Activated CD4-positive, alpha-beta T cell treated with anti-CD3 and anti-CD28 coated beads, Interleukin-2, amount 50 U/mL, for 16 hours (primary cell): ENCODE measurements at places on chromosomes 5 and 9.

DNA sequence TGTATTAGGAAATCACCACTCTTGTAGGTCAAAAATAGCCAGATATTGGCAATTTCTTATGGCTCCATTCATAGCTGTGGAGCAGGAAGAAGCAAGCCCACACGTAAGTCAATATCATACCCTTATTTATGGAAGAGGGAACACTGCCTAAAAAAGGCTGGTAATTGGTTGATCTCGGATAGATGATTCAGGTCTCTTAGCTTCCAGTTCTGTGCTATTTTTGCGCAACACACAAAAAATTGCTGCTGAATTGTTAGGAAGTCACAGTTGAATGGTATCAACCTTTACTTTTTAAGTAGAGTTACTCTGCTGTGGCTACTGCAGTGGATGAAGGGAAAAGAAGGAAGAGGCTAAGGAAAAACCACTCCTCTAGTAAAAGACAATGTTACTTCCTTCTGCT lies 168.8 kb downstream of the ARHGAP26 start:
- DNase-seq = no peak

GRCh38 chr5:112238473-112238872 lies 180.6 kb downstream of the EPB41L4A start:
- no peak for DNase-seq

GRCh38 chr9:36187414-36187813 lies 3.3 kb upstream of the CLTA start:
- DNase-seq = no peak

- no peak for DNase-seq
Measured at GRCh38 chr9:101453776-101454570, 18.4 kb upstream of the ALDOB start.

- DNase-seq = peak; percentile 41
Measured at GRCh38 chr5:111229221-111229835, 5.1 kb downstream of the CAMK4 start.

GRCh38 chr5:95238560-95239325 lies 46.2 kb downstream of the MCTP1 start:
- no peak for DNase-seq

- no peak for DNase-seq
Measured at GRCh38 chr5:14236757-14237156, 93.6 kb downstream of the TRIO start.

DNA sequence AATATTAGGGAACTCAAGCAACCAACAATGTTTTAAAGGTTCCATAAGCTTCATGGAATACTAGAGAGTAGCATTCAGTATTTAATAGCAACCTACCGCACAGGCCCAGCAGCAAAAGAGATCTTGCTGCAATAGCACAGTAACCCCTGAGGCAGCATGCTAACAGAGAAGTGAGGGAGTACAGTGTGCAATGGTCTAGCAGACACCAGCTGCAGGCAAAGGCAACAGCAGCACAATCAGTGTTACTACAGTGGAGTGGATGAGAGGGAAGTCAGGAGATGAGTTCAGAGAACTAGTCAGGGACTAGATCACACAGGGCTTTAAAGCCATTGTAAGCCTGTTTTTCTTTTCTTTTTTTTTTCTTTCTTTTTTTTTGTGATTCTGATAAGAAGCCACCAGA lies 2.8 kb downstream of the TICAM2 start:
- no peak for DNase-seq

- DNase-seq = no peak
Measured at GRCh38 chr9:105173826-105174225, 70.6 kb upstream of the SLC44A1 start.

DNA sequence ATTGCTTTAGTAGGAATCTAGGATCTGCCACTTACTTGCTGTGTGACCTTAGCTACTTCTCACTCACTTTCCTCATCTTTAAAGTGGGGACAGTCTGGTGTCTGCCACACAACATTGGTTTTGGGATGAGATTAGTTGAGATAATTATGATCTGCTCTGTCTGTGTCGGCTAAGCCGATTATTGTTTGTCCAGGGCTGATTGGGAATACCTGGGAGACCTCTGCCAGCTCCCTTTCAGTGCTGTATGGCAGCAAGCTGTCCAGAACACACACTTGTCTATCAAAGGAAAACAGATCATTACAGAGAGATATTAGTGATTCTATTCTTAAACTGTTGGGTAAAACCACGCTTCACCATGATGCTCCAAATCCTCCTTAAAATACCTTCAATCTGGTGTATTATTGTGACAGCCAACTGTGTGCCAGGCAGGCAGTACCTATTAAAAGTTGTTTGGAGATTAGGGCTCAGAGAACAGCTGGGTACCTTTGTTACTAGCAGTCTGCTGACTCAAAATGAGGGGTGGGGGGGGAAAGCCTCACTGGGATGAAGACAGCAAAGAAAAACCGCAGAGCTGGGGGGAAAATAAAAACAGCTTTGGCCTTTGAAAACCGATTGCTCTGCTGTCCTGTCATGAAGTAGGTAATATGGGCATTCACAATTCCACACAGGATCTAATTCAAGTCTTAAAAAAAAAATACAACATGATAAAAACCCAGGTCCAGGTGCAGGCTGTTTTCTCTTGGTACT lies 458.4 kb upstream of the C9orf72 start:
- DNase-seq = no peak

DNA sequence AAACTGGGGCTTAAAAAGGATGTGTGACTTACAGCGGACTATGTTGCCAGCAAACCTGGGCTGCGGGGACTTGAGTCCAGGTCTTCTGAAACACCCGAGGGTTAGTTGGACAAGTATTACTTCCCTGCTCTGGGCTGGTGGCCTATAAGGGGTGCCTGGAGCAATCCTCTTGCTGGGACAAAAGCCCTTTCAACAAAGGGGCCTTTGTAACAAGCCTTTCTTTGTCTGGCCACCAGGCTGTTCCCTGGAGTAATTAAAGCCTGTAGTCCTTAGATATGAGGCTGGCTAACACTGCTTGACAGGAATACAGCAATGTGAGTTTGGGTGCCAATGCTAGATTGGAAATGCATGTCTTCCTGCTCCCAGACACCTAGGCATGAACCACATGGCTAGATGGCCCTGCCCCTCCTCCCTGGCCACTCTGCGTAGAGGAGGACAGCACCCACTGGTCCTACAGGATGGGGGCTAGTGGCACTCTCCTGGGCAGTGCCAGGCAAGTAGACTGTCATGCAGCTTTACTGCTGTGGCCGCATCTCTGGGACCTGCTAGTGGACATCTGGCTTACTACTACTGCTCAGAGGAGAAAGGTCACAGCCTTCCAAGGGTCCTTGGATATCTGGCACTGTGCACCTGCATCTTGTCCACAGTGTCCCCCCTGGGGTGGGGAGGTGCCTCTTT lies 343.1 kb downstream of the ZSWIM6 start:
- DNase-seq = no peak

- DNase-seq = no peak
Measured at GRCh38 chr9:121498487-121499176, 1.0 kb downstream of the GGTA1 start.

- no peak for DNase-seq
Measured at GRCh38 chr9:136551401-136552116, 5.7 kb upstream of the NOTCH1 start.

GRCh38 chr5:86974955-86975354 lies 292.7 kb upstream of the RASA1 start:
- no peak for DNase-seq

- peak; percentile 7 for DNase-seq
Measured at GRCh38 chr9:99294850-99295461, 72.9 kb downstream of the SEC61B start.

- no peak for DNase-seq
Measured at GRCh38 chr9:97041898-97042297, 3.0 kb upstream of the CTSV start.

- no peak for DNase-seq
Measured at GRCh38 chr5:33888587-33888986, 3.2 kb downstream of the ADAMTS12 start.

DNA sequence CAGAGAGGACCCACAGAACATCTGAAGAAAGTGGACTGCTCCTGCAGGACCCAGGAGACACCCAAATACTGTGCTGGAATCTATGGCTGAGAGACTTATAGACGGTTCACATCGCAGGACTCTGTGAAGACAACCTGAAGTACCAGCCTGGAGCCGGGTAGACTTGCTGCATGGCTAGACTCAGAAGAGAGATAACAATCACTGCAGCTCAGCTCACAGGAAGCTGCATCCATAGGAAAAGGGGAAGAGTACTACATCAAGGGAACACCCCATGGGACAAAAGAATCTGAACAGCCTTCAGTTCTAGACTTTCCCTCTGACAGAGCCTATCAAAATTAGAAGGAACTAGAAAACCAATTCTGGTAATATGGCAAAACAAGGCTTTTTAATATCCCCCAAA lies 26.5 kb upstream of the TRIM36 start:
- DNase-seq = no peak

DNA sequence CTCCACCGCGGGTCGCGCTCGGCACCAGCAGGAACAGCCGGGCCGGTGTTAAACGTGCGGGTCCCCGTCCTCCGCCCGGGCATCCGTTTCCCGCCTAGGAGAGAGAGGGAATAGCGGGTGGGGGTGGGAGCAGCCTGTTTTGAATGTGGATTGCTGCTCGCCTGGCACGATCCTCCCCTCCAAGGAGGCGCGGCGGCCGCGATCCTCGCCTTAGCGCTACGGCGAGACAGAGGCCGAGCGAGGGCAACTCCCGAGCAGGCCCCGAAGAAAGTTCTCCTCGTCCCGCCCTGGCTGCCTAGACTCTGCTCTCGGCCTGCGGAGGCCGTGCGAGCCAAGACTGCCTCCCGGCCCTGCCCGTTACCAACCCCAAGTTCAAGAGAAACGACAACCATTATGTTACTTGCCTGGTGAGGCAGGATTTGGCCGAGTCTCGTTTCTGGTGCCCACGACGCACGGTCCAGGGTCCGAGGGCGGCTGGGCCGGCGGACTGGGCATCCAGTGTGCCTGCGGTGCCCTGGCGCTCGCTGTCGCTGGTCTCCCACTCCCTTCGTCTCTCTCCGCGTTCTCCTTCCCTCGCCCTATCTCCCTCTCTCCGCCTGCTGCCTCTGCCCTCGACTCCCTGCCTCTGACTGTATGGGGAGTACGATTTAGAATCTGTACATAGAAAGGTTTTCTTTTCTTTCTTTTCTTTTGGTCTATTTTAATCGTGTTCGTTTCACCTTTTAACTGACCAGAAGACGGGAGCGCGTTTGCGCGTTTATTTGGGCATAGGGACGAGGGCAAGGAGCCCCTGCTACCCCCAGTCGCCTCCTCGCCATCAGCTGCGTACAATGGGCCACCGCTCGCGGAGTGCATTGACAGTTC lies 724 bp downstream of the NR2F1-AS1 start:
- no peak for DNase-seq

DNA sequence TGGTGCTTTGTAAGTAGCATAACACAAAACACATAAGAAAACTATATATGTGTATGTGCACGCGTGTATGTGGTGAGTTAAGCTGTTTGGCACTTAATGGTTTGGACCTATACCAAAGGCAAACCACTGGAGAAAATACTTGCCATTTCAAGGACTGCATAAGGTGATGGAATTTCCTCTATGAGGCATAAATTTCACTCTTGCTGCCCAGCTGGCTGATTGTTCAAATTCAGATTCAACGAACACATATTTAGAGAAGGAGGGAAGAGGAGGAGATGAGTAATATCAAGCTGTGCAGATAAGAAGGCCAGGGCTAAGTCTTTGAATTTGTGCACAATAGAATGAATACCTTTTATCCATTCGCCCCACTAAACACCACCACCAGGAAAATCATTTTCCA lies 470.6 kb upstream of the MPDZ start:
- no peak for DNase-seq

DNA sequence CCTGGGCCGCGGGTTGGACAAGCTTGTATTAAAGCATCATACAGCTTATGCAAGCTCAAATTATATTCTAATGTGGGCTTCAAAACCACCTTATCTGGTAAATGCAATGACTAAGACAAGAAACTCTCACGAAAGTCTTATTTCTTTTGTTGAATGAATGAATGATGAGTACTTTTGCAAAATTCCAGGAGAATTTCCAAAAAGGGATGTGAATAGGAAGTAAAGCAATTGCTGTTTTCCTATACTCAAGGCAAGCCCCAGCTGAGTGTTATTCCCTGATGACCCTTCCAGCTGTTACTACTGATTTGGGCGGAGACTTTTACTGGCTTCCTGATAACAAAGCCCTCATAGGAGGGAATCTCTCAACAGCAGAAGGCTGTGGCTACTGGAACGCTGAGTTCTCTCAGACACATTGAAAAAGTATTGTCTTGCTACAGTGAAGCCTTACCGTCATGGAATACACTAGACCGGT lies 162.8 kb downstream of the SREK1 start:
- no peak for DNase-seq

DNA sequence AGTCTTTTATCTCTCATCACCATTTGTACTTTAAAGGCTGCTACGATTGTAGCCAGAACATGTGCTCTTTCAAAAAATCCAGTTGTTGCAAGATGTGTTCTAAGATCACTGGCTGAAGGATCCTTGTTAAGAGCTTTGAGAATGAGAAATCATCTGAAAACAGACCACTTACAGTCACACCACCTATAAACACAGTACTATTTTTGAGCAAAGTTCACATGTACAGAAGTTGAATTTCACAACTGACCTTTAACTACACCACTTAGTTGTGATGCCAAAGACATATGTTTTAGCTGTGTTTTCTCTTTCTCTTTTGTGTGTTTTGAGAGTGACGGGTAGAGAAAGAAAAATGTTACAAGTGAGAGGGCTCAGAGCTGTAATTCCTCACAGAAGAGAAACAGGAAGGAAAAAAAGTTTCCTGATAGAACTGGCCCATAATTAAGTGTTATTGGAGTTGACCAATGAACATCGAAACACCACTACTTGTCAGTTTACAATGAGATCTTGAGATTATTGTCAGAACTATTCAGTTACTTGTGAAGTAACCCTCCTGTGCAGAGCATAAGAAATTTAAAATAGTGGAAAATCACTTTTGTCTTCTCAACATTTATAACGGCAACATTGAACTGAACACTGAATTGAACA lies 245.4 kb downstream of the MLLT3 start:
- DNase-seq = no peak

DNA sequence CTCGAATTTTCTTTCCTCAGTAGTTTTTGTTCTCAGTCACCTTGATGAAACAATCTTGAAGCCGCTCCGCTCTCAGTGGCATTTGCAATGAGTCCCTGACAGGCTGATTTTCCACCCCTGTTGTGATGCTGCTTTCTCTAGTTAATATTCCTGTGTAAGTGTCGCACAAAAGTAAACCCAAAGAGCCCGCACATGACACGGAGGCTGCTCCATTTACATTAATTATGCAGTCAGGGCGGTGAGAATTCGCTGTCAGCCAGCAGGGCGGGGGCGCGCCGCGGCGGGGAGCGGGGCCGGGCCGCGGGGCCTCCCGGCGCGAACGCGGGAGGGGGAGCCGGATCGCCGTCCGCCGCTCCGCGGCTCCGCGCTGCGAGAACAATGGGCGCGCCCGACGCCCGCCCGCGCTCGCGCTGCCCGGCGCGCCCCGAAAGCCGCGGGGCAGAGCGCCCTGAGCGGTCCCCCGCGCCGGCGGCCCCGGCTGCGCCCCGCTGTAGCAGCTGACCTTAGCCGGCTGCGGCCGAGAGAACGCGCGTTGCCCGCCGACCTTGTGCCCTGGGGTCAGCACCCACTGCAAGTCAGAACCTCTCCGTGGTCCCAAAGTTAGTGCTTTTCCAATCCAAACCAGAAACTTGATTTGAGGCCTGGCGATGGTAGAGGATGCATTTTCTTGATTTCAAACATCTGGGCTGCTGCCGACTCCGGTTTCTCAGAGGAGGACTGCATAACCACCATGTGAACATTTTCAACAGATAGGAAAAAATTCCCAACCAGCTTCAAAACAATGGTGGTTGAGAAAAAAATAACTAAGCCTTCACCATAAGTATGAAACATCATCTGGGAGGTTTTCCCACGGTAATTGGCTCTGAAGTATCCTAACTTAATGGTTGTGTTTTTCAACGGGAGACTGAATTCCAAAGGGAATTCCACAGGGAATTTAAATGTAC lies 142.6 kb downstream of the PBX3 start:
- DNase-seq = peak; percentile 5
